ENCODE measurements at places on chromosomes 1 and 21. TPM values are rescaled to one million over a fixed set of nuclear protein-coding genes. Genes with fewer than 3 reads are reported as not detected.

Gene PTCH2
- not detected for polyA plus RNA-seq

Gene ARHGAP30
- polyA plus RNA-seq: 207 TPM

Gene GPR137B
- 3.6 TPM for polyA plus RNA-seq

Gene ZNF697
- not detected for polyA plus RNA-seq

Gene LRRC53
- not detected for polyA plus RNA-seq

Gene TFF2
- polyA plus RNA-seq: not detected

Gene PLA2G2C
- not detected for polyA plus RNA-seq

Gene OR2L2
- not detected for polyA plus RNA-seq

Gene ILDR2
- not detected for polyA plus RNA-seq

Gene ADCY10
- not detected for polyA plus RNA-seq

Gene NKAIN1
- polyA plus RNA-seq: not detected

Gene PLXNA2
- polyA plus RNA-seq: 0.14 TPM

Gene LIN28A
- polyA plus RNA-seq: not detected

Measured in naive thymus-derived CD8-positive, alpha-beta T cell (primary cell).